Hair follicle dermal papilla cell (primary cell): ENCODE measurements at places on chromosomes 13 and 19. TPM values are rescaled to one million over a fixed set of nuclear protein-coding genes. Genes with fewer than 3 reads are reported as not detected.

Gene DNAAF3
- 0.24 TPM in 1 of 2 replicates, not detected in the other for total RNA-seq

Gene ZNF135
- total RNA-seq, result 7.3 and 8.0 TPM in 2 replicates

Gene TTYH1
- not detected in 2 replicates for total RNA-seq

Gene IL17D
- total RNA-seq, result 0.16 and 0.24 TPM in 2 replicates

Gene TLE2
- total RNA-seq, result 2.3 and 3.4 TPM in 2 replicates

Gene KPNA3
- 32.1 and 33.8 TPM in 2 replicates for total RNA-seq

Gene HSD17B14
- total RNA-seq, result 12.2 and 14.6 TPM in 2 replicates

Gene OR7E24
- not detected in 2 replicates for total RNA-seq

Gene PLD3
- total RNA-seq, result 332 and 333 TPM in 2 replicates

Gene TMC4
- total RNA-seq, result 0.36 and 1.5 TPM in 2 replicates

Gene ACTN4
- total RNA-seq, result 644 and 959 TPM in 2 replicates

Gene DIAPH3
- 8.4 and 9.4 TPM in 2 replicates for total RNA-seq

Gene PDX1
- not detected in 2 replicates for total RNA-seq

Gene ZNF653
- total RNA-seq, result 5.2 and 6.8 TPM in 2 replicates

Gene ZNF772
- 21.7 and 23.2 TPM in 2 replicates for total RNA-seq

Gene ELOF1
- 30.8 TPM in 2 replicates for total RNA-seq
